Left lung (tissue), 14 donors: ENCODE measurements at places on chromosomes 4 and X. TPM values are rescaled to one million over a fixed set of nuclear protein-coding genes. Genes with fewer than 3 reads are reported as not detected.

CENPVL1 gene
- not detected for total RNA-seq

DNA sequence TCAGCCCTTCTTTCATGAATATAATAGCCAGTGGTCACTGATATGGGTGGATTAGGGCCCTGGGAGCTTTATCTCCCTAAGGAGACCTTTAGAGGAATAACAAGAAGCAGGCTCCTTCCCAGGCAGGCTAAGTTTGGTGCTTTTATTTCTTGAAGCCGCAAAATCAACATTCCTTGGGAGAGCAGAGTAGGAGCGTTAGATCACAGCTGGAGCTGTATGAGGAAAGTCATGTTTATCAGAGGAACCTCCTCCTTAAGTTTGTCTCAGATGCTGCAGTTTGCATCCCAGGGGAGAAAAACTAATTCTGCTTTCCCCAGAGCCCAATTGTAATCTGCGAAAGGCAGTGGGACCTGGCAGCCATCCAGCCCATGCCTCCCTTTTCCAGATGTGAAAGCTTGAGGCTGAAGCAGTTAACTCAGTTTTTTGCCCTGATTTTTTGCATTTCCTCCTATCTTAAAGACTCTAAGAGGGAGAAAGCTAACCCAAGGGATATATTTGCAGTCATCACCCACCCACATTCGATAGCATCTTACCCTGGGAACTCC, 186.0 kb upstream of the FRMPD4 start:
- no peaks in the 10 kb centered on the region for H3K4me1 ChIP-seq
- no peaks in the 10 kb centered on the region for H3K36me3 ChIP-seq
- H3K27me3 ChIP-seq = no peaks in the 10 kb centered on the region
- no peak overlapping the region for H3K4me3 ChIP-seq

DNA sequence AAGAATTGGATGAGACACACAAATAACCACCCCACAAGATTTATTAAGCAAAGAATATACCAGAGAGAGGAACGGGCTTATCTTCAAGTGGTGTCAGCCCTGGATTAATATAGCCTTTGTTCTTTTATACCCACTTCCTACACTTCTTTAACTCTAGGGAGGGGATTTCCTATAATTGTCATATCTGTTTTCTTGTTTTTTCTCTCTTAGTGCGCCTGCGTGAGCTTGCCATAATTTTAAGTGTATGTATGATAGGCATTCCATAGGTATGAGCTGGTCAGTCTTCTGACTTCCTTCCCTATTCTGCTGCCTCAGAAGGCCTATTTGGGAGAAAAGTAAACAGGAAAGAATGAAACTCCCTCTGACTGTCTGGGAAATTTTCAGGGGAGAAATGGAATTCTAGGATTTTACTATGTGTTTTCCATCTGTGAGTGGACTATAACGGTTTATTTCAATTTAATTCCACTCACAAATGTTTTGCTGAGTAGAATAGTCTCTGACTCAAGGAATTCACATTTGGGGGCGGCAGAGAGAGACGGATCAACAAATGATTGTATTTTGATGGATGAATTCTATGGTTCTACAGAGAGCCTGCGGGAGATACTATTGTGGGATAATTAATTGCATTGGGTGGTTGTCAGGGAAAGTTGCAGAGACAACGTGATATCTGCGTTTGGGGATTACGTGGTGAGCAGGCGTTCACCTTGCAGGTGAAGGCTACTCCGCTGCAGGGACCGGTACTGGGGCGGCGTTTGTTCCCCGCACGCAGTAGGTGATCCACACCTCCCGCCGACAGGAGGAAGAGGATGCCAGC, 626 bp upstream of the CEP135 start:
- peak overlapping the region; percentile 95 for H3K27ac ChIP-seq
- peaks cover 4% of the 10 kb centered on the region for H3K4me1 ChIP-seq
- H3K36me3 ChIP-seq = peaks cover 11% of the 10 kb centered on the region
- peak overlapping the region; percentile 58 for H3K4me3 ChIP-seq

DNA sequence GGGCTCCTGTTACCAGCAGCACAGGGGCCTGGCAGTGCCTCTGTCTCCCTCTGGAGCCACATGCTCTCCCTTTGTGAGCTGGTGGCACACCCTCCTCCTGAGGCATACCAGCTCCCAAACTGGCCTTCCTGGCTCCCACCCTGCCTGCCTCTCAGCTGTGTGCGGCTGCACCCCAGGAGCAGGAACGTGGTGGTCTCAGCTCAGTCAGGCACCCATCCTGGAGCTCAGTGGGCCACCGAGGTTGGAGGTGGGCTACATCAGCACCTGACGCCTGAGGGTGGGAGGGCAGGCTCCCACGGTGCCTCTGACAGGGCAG, 85.9 kb upstream of the NKX1-1 start:
- no peaks in the 10 kb centered on the region for H3K27me3 ChIP-seq
- H3K4me1 ChIP-seq = no peaks in the 10 kb centered on the region
- H3K4me3 ChIP-seq = no peak overlapping the region
- H3K27ac ChIP-seq = no peak overlapping the region
- DNase-seq = no peak
- no peaks in the 10 kb centered on the region for H3K36me3 ChIP-seq

DNA sequence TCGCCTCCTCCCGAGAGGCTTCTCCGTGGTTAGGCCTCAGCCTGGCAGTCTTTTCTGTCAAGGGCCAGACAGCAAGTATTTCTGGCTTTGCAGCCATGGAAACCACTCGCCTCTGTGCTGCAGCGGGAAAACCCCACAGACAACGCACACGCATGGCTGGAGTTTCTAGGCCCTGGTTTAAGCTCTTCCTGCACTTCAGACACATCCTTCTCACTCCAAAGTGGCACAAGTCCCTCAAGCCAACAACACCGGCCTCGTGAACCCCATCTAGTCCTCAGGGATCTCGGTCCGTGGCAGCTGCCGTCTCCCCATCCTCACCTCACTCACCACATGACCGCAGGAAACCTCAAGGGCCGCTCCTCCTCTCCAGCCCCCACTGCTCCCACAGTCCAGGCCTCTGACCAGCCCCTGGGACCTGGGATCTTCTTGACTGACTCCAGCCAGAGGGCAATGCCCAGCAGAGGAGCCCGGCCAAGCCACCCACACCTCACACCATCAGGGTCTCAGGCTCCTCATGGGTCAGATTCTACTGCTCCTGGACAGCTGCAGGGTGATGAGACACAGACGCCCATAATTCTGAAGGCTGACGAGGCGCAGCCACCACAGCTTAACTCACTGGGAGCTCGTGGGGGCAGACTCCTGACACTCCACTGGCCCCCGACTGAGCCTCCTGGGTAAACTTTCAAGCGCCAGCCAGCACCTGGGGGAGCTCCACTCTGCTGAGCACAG, 21.7 kb downstream of the LETM1 start:
- H3K4me3 ChIP-seq = no peak overlapping the region
- DNase-seq = no peak
- H3K27me3 ChIP-seq = no peaks in the 10 kb centered on the region
- no peak overlapping the region for H3K27ac ChIP-seq
- no peaks in the 10 kb centered on the region for H3K4me1 ChIP-seq

GRCh38 chr4:10722957-10723356, 38.4 kb upstream of the CLNK start:
- H3K27me3 ChIP-seq = no peaks in the 10 kb centered on the region
- DNase-seq = no peak
- no peaks in the 10 kb centered on the region for H3K4me1 ChIP-seq
- no peak overlapping the region for H3K4me3 ChIP-seq

CXCL11 gene
- total RNA-seq = 0.41 TPM

RAI2 gene
- 20.6 TPM for total RNA-seq

GRCh38 chrX:107686792-107687191, 58.5 kb downstream of the PRPS1 start:
- no peak for DNase-seq
- no peaks in the 10 kb centered on the region for H3K36me3 ChIP-seq
- peaks cover 11% of the 10 kb centered on the region for H3K4me1 ChIP-seq
- H3K27me3 ChIP-seq = no peaks in the 10 kb centered on the region

DNA sequence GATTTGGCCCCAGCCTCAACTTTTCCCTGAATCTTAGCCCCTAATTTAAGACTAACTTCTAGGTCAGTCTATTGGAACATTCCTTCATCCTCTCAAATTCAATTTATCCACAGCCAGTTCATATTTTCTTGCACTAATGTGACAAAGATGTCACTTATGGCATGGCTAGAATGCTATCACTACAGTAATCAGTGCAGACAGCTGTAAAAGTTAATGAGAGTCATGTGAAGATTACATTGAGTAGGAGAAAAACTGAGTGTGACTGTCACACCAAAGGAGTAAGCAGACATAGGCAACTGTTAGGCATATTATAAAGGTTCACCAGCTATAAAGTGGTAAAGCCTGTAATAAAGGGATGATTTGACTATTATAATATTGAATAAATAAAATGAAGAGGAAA, 42.6 kb downstream of the GABRG1 start:
- DNase-seq = no peak
- H3K4me3 ChIP-seq = no peak overlapping the region
- no peaks in the 10 kb centered on the region for H3K27me3 ChIP-seq
- no peak overlapping the region for H3K27ac ChIP-seq
- no peaks in the 10 kb centered on the region for H3K36me3 ChIP-seq

DNA sequence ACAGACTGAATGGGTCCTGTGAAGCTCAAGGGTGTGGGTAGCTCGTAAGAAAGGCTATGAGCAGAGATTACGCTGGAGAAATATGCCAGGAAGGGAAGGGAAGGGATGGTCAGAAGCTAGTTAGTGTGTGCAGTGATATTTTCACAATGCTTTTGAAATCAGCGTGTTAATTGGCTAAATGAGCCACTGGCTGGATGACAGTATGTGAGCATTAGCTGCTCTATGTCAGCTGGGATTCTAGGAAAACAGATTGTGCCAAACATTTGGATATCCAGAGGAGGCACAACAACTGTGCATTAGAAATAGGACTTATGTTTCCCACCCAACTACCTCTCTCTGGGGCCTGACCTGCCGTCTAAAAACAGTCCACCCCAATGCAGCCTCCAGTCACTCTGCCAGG, 168.5 kb downstream of the DHRSX start:
- no peaks in the 10 kb centered on the region for H3K36me3 ChIP-seq
- H3K4me3 ChIP-seq = no peak overlapping the region
- no peaks in the 10 kb centered on the region for H3K27me3 ChIP-seq
- no peak overlapping the region for H3K27ac ChIP-seq
- DNase-seq = no peak

PIGA gene
- 26.5 TPM for total RNA-seq

DNA sequence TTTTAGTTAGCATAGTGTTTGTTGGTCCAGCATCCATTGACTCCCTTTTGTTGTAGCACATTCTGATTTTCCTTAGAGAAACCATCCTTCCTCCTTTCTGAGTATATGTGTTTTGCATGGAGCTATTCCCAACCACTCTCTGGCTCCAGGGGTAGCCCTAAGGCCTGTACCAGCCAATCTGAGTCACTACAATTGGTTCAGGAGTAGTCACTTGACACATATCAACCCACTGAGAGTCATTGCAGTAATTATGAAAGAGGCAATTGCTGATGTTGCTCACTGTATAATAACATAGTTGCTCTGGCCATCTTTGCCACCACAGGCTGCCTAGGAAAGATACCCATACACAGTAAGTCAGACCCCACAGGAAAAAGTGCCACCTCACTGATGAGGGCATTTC, 71.2 kb upstream of the GRID2 start:
- H3K4me1 ChIP-seq = no peaks in the 10 kb centered on the region
- H3K4me3 ChIP-seq = no peak overlapping the region
- H3K27ac ChIP-seq = no peak overlapping the region

GRCh38 chr4:133316909-133317308, 167.8 kb downstream of the PCDH10 start:
- no peaks in the 10 kb centered on the region for H3K36me3 ChIP-seq
- DNase-seq = no peak
- no peak overlapping the region for H3K4me3 ChIP-seq
- no peaks in the 10 kb centered on the region for H3K27me3 ChIP-seq

DNA sequence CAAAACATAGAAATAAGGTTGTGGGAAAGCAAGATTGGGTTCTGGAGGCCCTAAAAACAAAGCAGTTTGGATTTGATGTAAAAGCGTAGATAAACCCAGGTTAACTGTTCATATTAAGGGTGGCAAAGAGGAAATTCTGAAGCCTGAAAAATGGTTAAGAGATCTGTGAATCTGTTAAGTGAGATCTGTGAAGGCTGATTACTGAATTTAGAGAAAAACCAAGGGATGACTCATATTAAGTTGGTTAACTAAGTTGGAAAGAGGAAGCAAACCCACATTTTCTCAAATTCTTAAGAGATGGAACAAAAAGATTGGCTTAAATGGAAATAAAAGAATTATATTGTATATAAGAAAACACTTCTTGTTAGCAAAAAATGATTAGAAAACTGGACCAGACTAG, 22.8 kb downstream of the GPAT3 start:
- no peak overlapping the region for H3K4me3 ChIP-seq
- H3K27me3 ChIP-seq = no peaks in the 10 kb centered on the region
- H3K27ac ChIP-seq = peak overlapping the region; percentile 23
- peaks cover 45% of the 10 kb centered on the region for H3K4me1 ChIP-seq
- no peak for DNase-seq
- H3K36me3 ChIP-seq = no peaks in the 10 kb centered on the region

CT83 gene
- not detected for total RNA-seq

- H3K4me1 ChIP-seq = peaks cover 18% of the 10 kb centered on the region
- H3K27me3 ChIP-seq = peaks cover 31% of the 10 kb centered on the region
- no peak overlapping the region for H3K4me3 ChIP-seq
- H3K27ac ChIP-seq = no peak overlapping the region
- no peaks in the 10 kb centered on the region for H3K36me3 ChIP-seq
These were observed 5.4 kb downstream of the PCDH7 start for GRCh38 chr4:30725562-30725961.

GRCh38 chr4:147542229-147542990, 61.5 kb downstream of the EDNRA start:
- H3K36me3 ChIP-seq = no peaks in the 10 kb centered on the region
- no peak overlapping the region for H3K4me3 ChIP-seq
- H3K4me1 ChIP-seq = no peaks in the 10 kb centered on the region
- no peaks in the 10 kb centered on the region for H3K27me3 ChIP-seq
- no peak overlapping the region for H3K27ac ChIP-seq

GRCh38 chrX:74509989-74510388, 88.7 kb downstream of the SLC16A2 start:
- H3K4me3 ChIP-seq = no peak overlapping the region
- no peaks in the 10 kb centered on the region for H3K27me3 ChIP-seq
- DNase-seq = no peak

HCFC1 gene
- 46.6 TPM for total RNA-seq

TCEAL7 gene
- 8.2 TPM for total RNA-seq

HDX gene
- total RNA-seq = 5.5 TPM

ANK2 gene
- total RNA-seq = 31.5 TPM

GRCh38 chrX:136035663-136036062, 50.4 kb downstream of the SLC9A6 start:
- peaks cover 12% of the 10 kb centered on the region for H3K36me3 ChIP-seq
- no peak overlapping the region for H3K27ac ChIP-seq
- H3K4me1 ChIP-seq = no peaks in the 10 kb centered on the region
- H3K4me3 ChIP-seq = no peak overlapping the region
- no peaks in the 10 kb centered on the region for H3K27me3 ChIP-seq

DNA sequence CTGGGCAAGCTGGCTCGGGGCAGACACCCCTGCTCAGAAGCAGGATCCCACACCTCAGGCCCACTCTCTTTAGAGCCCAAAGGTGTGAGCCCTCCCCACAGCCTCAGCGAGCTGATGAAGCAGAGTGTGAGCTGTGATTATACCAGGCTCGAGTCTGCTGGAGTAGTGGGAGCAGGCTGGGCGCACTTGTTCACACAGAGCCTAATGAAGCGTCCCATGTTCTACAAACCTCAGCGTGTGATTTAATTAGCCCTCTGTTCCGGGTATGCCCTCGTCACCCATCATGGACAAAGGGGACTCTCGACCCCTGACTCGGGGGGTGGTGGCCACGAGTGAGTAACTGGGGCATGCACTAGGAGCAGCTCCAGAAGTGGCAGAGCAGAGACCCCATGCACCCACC, 62.3 kb downstream of the PPP2R2C start:
- no peaks in the 10 kb centered on the region for H3K36me3 ChIP-seq
- H3K27ac ChIP-seq = no peak overlapping the region
- H3K4me1 ChIP-seq = no peaks in the 10 kb centered on the region
- no peak for DNase-seq

HSFX4 gene
- not detected for total RNA-seq
